ENCODE measurements at places on chromosomes 4 and X.

- peak; percentile 44 for DNase-seq
Measured at GRCh38 chr4:151729731-151730559, 30.9 kb downstream of the GATB start.

- no peak for DNase-seq
Measured at GRCh38 chr4:110967936-110968335, 345.1 kb upstream of the PITX2 start.

- no peak for DNase-seq
Measured at GRCh38 chrX:12141511-12141910, 3.2 kb downstream of the FRMPD4 start.

DNA sequence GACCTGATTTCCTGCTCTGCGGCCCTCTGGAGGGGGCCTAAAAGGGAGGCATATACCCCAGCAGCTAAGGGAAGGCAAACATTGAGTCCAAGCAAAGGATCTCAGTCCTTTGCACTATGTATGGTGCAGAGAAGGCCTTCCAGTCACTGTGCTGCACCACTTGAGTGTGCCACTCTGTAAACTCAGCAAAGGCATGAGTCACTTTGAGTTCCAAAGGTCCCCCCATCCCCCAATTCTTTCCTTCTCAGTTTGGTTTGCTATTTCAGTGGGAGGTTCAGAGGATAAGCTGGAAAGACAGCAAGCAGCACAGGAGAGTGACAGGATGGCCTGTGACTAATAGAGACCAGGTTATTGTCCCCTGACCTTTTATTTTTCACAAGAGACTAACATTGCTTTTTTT lies 131.3 kb downstream of the FHDC1 start:
- DNase-seq: peak; percentile 33

- peak; percentile 88 for DNase-seq
Measured at GRCh38 chrX:54439960-54440871, at the start of gene TSR2. TSR2 (plus strand) TSS chrX:54440404; CDS start chrX:54440422, 18 bp downstream.

DNA sequence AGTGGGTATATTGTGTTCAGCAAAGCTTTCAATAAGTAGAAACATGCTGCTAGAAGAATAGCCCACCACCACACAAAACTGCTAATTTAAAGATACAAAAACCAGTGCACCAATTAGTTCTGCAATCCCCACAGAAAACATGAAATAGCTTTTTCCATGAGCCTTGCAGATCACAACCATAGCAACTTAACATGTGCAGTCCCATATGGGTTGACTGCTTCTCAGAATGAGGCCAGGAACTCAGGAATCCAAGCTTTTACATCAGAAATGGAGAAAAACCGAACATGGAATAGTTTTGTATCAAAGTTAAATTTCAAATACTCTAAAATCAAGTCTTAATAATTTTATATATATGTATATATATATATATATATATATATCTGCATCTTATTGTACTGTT lies 66.6 kb upstream of the IQCM start:
- no peak for DNase-seq

GRCh38 chrX:139691493-139691842 lies 16.5 kb downstream of the MCF2 start:
- DNase-seq: peak; percentile 9

DNA sequence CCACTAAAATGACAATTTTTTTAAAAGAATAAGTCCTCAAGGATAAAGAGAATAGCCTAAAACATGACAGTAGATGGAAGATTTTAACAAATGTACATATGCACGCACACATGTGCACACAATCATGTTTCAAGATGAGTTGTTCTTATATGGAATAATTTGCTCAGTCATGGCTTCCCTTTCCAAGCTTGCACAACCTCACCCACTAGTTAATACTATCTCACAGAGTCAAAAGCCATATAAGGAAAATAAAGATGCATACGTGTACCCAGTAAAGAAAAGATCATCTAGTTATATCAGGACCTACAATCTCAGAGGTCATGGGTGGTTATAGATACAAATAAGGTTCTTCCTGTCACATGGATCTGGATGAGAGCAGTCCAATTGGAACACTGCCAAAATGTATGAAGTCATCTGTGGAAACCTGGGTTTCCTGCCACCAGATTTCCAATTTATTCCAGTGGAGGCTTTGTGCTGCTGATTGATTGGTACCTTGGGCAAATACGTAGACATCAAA lies 56.1 kb downstream of the FAM13A start:
- DNase-seq: peak; percentile 70

- DNase-seq: no peak
Measured at GRCh38 chr4:122356317-122356808, 22.4 kb upstream of the ADAD1 start.

- DNase-seq: no peak
Measured at GRCh38 chr4:124426279-124426678, 286.3 kb downstream of the ANKRD50 start.

DNA sequence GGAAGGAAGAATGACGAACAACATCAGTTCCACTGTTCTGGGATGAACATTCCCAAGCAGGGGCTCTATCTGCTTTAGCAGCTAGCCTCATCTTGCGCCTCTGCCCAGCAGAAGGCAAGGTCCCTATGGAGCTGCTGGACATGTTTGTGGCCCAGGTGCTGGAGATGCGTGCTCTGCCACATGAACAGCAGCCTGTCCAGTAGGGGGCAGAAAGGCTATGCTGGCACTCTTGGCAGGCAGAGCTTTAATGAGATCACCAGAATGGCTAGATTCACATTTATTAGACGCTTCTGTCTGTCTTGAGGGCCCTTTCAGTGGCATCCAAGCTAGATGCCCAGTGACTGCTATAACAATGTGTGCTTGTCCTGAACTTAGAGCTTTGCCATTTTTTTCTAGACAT lies 1826.0 kb downstream of the STIM2 start:
- DNase-seq: peak; percentile 56

DNA sequence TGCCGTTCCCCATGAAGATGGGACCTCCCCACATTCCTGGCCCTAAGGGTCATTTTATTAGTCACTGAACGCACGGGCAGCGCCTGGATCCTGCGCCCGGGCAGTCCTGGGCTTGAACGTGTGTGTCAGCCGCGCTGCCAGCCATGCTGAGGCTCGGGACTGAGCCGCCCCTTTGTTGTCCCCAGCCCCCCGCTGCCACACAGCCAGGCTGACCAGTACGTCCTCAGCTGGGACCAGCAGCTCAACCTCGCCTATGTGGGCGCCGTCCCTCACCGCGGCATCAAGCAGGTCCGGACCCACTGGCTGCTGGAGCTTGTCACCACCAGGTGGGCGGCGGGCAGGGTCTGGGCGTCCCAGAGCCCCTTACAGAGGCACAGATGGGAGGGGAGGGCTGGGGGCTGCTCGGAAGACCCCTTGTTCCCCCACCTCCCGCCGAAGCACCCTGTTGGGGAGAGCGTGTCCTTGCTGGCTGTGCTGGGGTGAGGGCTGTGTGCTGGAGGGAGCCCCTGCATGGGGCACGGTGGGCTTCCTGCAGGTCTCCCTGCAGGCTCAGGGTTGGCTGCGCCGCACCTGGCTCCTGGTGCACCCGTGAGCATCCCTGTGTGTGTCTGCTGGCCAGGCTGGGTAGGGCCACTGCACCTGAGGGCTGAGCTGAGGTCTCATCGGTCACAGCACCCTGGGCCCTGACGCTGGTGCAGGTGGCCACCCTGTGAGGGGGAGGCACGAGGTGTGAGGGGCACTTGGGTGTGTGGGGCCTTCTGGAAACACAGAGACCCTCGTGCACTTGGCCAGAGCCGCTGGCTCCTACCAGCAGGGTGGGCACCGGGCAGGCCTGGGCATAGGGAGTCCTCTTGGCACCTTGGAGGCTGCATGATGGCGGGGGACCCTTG lies 1.0 kb downstream of the IDUA start:
- DNase-seq: peak; percentile 90

GRCh38 chrX:38233891-38234667 lies 13.4 kb upstream of the SRPX start:
- DNase-seq: peak; percentile 76

DNA sequence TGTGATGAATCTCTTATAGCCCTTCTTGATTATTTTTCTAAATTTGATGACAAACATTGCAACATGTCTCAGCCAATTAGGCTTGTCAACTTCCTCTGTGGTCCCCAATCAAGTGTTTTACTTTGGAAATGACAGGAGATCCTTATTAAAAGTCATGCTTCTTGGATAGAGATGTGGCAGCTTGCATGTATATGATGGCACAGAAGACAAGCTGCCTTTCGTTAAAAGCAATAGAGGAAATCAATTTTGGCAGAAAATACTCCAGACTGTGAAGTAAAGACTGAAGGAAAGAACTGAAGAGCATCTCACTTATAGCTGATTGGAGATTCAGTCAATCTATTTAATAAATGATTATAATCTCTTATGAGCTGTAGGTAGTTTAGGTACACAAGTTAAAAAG lies 419.6 kb downstream of the PCDH7 start:
- no peak for DNase-seq

GRCh38 chr4:153825691-153826090 lies 36.8 kb upstream of the SFRP2 start:
- no peak for DNase-seq

- DNase-seq: no peak
Measured at GRCh38 chr4:163343604-163344146, at the start of gene NPY5R. NPY5R (plus strand) TSS chr4:163343892; CDS start chr4:163350274, 6,382 bp downstream.

DNA sequence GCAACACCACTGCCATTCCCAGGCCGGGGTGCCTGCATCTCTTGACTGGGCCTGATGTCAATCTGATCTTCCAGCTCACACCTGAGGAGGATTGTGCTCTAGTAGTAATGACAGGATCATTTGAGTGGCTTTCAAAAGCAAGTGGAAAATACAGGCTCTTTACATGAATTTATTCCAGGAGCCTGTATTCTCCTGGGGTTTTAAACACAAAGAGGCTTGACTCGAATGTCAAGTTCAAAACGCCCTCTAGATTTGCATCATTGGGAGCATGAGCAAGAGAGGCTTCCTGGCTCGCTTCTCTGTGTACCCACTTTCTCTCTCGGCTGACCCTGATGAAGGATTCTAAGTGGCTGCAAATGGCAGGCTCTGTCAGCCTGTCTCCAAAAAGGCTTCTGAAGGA lies 199.5 kb upstream of the PUDP start:
- no peak for DNase-seq

GRCh38 chr4:14399848-14400247 lies 602.4 kb upstream of the CPEB2 start:
- DNase-seq: no peak
